ENCODE measurements at places on chromosomes 11 and 22.
A peak's percentile ranks its signal among the peaks of the same experiment; 100 is the strongest.

DNA sequence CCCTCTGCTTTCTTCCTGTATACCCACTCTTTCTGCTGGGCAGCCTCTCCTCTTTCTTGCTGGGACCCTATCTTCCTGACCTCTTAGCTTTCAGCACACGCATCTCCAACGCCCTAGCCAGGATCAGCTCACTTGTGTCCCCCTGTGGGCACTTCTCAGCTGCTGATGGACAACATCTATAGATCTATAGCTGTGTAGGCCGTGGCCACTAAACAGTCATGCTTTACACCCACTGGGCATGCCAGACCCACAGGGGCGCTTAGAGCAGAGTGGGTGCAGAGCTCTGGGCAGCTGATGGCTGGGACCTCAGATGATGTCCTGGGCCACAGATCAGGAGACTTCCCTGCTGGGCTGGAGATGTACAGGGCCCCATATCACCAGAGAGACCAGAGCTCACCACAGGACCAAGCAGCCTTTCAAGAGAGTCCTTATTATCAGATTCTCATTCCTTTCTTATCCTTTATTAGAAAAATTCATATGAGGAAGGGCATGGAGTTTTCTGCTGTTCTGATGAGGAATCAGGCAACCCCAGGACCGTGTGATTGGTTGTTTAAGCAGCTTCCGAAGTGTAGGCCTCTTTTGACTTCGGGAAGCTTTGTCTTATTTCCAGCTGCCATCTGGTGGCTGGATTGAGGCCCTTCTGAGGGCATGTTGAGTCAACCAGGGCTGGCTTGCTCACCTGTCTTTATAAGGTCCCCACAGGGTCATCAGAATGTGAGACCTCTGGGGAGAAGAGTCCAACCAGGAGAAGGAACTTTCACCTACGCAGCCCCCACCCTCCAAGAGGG lies 60.5 kb downstream of the OSBP2 start:
- DNase-seq = peak; percentile 7

- no peak for DNase-seq
Observed at GRCh38 chr11:101516546-101516945, 67.3 kb downstream of the TRPC6 start.

GRCh38 chr22:17268501-17269223 lies 49.4 kb upstream of the ADA2 start:
- DNase-seq = no peak

GRCh38 chr11:73759610-73760134 lies 1.2 kb downstream of the RAB6A start:
- DNase-seq = no peak

- no peak for DNase-seq
Observed at GRCh38 chr11:61554172-61554988, 26.5 kb downstream of the SYT7 start.

- DNase-seq = no peak
Observed at GRCh38 chr11:131408025-131408640, 37.7 kb downstream of the NTM start.

GRCh38 chr11:61516675-61517572 lies 8.4 kb downstream of the LRRC10B start:
- DNase-seq = peak; percentile 32

DNA sequence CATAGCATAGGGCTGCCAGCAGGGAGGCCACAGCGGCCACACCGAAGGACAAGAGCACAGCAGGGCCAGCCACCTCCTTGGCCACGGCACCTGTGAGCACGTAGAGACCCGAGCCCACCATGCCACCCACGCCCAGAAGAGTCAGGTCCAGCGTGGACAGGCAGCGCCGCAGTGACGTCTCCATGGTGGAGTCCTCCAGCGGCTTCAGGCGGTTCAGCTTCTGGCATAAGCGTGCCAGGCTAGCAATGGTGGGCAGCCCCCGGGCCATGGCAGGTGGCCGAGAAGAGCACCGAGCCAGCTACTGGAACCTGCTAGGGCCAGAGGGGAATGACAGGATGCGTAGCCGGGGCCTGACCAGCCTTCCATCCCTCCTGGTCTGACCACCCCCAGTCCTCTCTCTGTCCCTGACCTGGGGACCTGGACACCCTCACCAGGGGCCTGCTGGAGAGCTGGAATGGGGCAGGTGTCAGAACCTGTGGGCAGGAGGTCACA lies 770 bp downstream of the SLC7A4 start:
- DNase-seq = no peak

DNA sequence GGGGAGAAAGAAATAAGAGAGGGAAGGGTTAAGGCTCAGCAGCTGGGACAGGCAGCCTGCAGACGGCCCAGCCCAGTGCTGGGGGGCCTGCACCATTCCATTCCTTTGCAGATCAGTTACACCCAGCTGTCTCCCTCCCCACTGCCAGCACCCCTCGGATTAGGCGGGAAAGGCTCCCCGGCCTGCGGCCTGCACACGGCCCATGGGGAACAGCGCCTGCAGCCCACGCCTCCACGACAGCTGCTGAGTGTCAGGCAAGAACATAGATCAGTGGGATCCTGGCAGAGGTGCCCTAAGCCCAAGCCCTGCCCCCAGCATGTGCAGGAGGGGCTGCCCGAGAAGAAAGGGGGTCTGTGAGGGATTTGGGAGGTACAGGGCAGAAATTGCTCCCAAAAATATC lies 65.8 kb upstream of the MYOD1 start:
- no peak for DNase-seq

- no peak for DNase-seq
Observed at GRCh38 chr11:79294845-79295731, 145.7 kb downstream of the TENM4 start.

DNA sequence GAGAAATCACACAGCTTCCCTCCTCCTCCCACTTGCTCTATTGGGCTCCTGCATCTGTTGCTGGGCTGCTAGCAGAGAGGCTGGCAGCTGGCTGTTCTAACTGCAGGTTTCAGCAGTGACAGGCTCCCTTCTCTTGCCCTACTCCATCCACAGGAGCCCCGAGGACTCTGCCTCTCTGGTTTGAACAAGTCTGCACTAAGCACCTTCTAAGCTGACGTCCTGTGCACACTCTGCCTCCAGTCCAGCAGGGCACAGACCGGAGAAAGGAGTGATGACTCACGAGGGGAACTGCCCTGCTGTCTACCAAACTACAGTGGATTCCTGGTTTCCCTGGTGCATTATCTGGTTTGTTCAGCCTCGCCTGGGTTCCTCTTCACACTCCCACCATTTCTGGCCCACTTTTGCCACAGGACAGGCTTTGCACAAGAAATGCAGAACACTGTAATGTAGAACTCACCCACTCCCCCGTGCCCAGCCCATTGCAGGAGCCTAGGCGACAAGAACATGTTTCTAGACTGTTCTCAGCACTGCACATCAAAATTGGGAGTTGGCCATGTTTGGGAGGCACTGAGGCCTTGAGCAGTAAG lies 26.0 kb downstream of the IL10RA start:
- DNase-seq = no peak

DNA sequence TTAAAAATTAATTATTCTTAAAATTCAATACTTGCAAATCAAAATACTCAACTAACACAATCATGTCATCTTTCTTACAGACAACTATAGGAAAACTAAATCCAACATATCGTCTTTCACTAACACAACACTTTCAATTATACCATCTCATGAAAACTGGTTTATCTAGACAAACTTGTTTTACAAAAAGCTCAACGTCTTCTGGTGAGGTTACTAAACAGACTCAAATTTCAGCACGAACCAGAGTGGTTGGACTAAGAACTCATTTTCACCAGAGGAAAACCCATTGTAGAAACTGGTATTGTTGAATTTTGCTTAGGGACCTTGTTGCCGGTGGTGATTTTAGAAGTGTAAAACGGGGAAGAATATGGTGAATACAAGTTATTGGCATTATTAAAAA lies 52.2 kb downstream of the NUP98 start:
- no peak for DNase-seq

DNA sequence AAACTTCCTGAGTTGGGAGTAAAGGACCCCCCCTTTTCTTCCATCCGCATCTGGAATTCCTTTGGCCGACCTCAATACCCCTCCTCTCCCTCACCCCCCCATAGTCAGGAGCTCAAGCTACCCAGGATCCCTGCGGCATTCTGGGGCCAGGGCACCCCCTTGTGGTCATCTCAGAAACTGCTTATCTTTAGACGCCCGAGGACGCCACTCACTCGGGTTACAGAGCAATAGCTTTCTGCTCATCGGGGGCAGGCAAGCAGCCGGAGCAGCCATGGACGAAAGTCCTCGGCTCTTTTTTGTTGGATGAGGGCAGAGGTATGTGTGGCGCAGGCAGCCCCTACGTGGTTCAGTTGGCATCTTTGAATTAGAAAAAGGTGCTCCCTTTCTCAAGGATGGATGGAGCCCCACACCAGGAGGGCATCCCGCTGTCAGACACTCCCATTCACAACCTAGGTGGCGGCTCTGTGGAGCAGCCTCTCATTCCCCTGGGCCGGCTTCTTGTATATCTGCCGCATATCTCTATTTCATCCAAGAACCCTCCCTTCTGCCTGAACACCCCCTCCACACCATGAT lies 2.3 kb downstream of the C1QTNF5 start:
- no peak for DNase-seq

DNA sequence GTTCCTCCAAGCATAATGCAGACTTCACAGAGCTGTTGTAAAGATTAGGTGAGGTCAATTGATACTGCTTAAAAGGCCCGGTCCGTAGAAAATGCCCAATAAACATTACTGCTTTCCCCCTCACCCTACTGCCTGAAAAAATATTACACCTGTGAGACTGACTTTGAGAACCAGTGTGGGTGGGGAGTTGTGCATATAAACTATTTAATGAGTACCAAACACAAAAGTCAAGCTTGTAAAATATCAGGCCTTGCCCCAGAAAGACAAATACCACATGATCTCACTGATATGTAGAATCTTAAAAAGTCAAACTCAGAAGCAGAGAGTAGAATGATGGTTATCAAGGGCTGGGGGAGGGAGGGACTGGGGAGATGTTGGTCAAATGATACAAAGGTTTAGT lies 46.7 kb downstream of the C22orf42 start:
- DNase-seq = no peak

- no peak for DNase-seq
Observed at GRCh38 chr22:22410121-22410520, 98.4 kb downstream of the ZNF280B start.

DNA sequence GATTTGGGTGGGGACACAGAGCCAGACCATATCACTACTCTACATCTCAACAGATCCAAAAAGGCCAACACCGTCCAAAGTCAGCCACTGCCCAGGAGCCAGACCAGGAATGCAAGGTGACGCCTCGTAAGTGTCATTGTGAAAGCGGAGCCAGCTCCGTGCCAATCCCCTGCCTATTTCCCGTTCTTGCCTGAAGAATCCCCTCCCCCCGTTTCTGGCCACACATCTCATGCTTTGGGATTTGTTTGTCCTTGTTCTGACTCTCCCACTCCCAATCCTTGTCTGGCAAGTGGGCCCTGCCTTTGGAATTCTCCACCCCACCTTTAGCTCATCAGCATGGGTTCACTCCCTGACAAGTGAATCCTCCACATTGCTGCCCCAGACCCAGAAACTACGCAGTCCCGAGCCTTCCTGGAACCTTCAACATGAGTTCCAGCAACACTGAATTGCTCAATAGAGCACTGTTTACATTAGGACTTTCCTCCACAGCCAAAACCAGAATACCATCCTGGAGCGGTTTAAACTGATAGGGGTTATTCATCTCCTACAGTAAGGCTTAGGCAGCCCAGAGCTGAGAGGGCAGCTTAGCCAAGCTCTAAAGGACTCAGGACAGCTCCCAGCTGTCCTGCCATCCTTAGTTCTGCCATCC lies 6.0 kb upstream of the SLC35C1 start:
- no peak for DNase-seq

Data from stimulated activated CD8-positive, alpha-beta memory T cell treated with anti-CD3 and anti-CD28 coated beads, Interleukin-7, amount 100 ng/mL, for 24 hours (primary cell).